ENCODE measurements at places on chromosomes 7 and 10.

- DNase-seq = no peak
Measured at GRCh38 chr10:24664991-24665390, 58.7 kb downstream of the ARHGAP21 start.

DNA sequence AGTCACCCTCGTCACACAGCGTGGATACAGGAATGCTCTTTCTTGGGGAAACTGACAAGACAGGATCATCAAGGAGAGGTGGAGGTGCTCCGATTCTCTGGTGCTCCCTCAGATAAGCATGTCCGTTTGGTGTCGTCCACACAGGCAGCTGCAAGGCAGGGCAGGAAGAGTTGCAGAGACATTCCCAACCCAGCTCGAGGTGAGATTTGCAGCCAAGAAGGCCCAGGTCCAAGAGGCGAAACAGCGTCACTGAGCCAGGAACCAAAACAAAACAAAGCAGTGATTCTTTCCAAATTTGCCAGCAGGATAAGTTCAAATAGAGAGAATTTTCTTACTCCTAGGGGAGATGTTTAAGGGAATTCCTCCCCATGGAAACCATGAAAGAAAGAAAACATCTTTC is 386.5 kb upstream of the PFKP start:
- no peak for DNase-seq

DNA sequence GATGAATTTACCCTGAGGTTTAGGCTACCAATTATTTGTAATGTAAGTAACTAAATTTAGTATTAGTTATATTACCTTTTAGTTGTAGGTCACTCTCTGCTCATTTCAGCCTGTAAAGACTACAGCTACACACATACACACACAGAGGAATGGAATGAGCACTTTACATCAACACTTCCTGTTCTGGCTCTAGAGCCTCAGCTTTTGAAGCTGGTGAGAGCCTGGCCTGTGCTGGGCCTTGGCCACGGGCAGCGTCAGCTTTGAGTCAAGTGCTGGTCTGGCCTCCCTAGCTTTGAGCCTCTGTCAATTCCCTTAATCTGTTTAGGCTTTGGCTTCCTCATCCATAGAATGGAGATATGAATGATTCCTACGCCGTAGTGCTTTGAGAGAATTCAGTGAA is 141.7 kb downstream of the EGFR start:
- peak; percentile 74 for DNase-seq

DNA sequence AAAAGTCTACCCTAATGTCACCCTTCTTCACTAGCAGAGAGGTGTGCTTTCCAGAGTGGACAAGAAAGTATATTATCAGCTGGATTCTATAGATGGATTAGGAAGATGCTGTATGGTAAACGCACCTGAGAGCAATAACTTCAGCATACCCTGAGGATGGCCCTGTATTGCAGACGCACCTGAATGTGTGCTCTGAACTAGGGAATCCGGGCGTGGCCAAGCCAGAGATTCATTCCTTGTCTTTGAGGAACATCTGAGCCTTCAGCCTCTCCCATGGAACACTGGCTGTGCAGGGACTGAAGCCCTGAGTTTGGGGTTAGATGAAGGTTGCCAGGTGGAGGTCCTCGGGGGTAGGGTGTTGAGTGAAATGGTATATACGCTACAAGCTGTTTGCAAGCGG is 66.2 kb upstream of the NFE2L3 start:
- DNase-seq = no peak

DNA sequence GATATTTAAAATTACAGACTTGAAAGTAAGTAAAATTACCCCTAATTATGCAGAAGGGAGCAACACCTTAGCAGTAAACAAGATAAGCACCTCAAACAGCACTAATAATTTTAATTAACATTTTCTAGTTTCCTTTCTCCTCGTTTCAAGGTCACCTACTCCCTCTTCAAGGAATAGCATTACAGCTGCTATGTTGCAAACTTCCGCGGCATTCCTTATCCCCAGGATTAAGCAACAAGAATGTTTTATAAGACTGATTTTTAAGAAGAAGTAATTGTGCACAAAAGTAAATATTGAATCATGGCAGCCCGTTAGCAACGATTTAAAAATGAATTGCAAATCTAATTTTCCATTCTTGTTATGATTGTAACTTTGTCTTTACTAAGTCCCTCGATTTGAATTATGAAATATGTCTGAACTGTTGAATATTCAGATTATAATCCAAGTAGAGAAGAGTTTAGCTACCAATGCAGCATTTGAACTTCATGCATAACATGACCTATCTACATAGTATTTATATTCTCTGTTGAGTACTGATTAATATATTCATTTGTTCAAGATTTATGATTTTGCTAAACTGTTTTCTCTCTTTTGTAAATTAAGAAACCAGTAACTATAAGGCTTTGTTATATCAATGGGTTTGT is 593.5 kb upstream of the MGMT start:
- no peak for DNase-seq

GRCh38 chr7:974172-974571 is 1.2 kb downstream of the COX19 start:
- peak; percentile 55 for DNase-seq

DNA sequence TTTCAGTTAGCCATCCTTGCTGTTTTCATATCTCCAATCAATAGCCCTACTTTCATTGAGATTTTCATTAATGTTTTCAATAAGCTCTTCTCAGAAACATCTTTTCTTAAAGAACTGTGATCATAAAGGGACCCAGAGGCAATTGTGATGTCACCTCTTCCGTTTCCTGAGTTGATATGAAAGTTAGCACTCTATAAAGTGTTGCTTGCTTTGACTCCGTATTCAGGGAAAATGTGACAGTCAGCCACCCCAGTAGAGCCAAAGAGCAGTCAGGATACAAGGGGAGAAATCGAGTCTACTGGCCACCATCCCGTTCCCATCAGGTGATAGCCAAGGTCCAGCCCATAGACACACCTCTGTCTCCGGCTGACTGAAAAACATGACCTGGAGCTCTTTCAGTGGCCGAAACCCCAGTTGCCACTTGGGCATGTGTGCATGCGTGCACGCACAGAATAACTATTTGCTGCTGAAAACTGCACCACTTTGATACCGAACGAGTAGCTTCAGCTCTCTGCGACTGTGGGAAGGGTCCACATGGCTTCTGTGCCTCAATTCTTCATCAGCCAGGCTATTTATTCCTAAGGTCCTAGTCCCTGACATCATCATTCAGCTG is 291.4 kb downstream of the USP6NL start:
- no peak for DNase-seq

DNA sequence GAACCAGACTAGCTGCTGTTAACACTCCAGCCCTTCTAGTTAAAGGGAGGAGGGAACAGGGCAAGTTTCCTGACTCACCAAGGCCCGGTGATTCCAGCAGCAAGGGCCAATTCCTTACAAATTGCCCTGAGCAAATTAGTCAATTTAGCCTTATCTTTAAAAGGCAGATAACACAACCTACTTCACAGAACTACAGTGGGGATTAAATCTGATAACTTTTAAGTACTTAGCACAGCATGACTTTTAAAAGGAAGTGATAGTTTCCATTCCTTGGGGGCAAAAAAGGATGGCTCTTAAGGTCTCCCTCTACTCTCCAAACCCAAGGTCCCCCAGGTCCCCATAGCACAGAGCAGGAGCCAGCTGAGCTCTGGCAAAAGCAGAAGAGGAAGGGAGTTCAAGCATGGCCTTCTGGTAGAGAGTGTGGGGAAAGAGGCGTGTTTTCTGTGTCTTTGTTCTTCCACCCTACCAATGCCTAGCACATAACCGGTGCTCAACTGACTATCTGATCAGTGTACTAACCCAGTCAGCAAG is 4.0 kb downstream of the CDCA7L start:
- peak; percentile 51 for DNase-seq

- no peak for DNase-seq
Measured at GRCh38 chr7:148056406-148056805, 534.2 kb upstream of the C7orf33 start.

Data from mesenchymal stem cell (in vitro differentiated cells and primary cell).